Islet precursor cell (in vitro differentiated cells): ENCODE measurements at places on chromosomes 5 and 9.
A peak's percentile ranks its signal among the peaks of the same experiment; 100 is the strongest.

DNA sequence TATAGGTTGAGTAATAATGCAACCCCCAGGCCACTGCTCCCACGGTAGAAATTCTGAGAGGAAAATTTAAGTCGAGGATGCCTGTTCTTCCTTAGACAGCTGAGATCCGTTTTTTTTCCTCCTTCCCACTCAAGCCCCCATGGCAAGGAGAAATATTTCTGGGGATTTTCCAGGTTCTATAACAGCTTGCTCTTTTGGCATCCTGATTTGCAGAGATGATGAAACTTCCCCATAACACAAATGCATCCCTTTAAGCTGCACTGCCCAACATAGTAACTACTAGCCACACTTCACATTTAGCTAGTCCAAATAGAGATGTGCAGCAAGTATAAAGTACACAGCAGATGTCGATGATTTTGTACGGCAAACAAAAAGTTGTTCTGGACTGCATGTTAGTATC lies 32.5 kb upstream of the GNA14 start:
- DNase-seq, result no peak

GRCh38 chr5:30103052-30103451 lies 1090.4 kb upstream of the CDH6 start:
- DNase-seq, result no peak

DNA sequence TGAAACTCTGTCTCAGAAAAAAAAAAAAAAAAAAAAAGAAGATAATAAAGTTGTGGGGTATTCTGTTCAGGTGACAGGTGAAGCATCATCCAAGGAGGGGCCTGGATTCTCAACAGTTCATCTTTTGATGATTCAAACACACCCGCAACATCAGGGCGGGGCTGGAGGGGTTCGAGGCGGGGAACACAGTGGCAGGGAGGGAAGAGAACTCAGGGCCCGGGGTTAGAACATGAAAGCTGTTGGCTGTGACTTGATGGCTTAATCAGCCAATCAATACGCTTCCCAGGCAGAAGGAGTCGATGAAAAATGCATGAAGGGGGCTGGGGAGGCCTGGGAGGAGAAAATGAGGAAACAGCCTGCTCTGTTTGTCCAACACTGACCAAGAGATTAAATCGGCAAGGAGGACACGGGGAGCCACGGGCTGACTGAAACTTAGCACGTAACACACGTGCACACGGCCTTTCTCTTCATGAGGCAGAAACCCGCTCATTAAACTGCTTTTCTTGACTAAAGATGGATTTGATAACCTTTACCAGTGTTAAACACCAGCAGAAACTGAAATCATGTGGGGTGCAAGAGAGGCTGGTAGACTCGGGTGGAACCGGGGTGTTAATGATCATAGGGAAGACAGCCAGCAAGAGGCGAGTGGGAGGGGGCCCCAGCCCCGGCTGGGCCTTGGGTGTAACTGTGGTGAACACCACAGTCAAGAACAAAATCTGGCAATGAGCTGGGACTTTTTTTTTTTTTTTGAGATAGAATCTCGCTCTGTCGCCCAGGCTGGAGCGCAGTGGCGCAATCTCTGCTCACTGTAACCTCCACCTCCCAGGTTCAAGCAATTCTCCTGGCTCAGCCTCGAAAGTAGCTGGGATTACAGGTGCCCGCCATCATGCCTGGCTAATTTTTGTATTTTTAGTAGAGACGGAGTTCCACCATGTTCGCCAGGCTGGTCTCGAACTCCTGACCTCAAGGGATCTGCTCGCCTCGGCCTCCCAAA lies 105.7 kb upstream of the RAPGEF1 start:
- no peak for DNase-seq

- DNase-seq, result no peak
Measured at GRCh38 chr9:5352637-5353248, 13.1 kb upstream of the RLN1 start.

- DNase-seq, result peak; percentile 48
Measured at GRCh38 chr9:121860213-121860612, 208.8 kb downstream of the DAB2IP start.

GRCh38 chr5:7855611-7856010 lies 4.7 kb upstream of the CFAP90 start:
- DNase-seq, result no peak

DNA sequence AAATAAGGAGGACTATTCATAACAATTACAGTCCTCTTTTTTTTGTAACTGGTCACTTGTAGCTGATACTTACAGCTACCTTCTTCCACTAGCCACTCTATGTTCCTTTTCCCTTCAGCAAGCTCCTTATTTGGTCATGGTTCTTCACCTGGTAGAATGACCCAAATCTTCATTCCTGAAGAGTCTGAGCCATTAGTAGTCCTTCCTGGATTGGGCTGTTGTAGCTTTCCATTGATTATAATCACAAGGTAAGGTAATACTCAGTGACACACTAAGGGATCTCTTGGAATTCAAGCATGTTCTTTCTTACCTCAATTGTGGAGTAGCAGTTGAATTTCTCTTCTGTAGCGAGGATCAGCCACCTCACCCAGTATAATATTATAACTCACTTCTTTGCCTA lies 25.5 kb upstream of the ITGA2 start:
- DNase-seq, result no peak

DNA sequence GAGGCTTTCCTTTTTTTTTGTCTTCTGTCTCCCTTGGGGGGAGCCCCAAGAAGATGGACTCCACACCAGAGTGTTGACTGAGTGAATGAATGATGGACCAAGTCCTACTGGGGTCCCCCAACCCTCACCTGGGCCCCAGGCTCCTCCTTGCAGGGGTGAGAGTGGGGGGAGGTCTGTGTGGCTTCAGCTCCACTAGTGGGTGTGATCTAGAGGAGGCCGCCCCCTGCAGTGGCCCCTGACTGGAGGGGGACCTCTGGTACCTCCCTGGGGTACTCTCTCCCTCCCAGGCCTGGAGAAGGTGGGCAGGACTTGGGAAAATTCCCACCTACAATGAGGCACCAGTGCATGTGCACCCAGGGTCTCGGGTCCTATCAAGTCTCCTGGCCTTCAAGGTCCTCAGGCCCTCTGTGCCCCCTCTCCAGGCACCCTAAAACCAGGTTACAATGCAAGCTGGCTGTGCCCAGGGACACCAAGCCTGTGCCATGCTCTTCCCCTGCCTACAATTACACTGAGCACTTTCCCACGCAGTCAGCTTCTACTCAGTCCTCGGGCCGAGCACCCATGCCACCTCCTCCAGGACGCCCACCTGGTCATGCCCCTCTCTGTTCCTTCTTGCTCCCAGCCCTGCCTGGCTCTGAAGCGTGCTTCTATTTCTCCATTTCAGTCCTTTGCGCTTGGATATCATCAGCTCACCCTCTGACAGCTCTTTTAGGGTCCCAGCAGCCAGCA lies 117.2 kb upstream of the PHYKPL start:
- DNase-seq, result no peak

DNA sequence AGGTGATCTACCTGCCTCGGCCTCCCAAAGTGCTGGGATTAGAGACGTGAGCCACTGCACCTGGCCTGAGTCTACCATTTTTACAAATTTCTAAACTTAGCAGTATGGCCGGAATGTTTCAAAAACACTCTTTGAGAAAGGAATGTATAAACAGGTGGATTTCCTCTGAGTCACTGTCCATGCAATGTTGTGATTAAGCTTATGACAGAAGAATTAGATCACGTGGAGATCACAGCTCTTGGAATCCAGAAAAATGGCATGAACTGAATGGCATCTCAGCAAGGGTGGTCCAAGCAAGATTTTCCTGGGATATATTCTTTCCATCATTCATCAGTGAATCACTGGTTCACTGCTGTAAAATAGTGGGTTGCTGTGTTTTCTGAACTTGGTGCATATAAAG lies 865.0 kb downstream of the PTPRD start:
- DNase-seq, result no peak

GRCh38 chr5:14405706-14406553 lies 175.7 kb upstream of the OTULINL start:
- no peak for DNase-seq

GRCh38 chr9:118522093-118523028 lies 818.2 kb downstream of the TLR4 start:
- DNase-seq, result peak; percentile 86

GRCh38 chr5:62395210-62395950 lies 8.3 kb downstream of the DIMT1 start:
- no peak for DNase-seq

DNA sequence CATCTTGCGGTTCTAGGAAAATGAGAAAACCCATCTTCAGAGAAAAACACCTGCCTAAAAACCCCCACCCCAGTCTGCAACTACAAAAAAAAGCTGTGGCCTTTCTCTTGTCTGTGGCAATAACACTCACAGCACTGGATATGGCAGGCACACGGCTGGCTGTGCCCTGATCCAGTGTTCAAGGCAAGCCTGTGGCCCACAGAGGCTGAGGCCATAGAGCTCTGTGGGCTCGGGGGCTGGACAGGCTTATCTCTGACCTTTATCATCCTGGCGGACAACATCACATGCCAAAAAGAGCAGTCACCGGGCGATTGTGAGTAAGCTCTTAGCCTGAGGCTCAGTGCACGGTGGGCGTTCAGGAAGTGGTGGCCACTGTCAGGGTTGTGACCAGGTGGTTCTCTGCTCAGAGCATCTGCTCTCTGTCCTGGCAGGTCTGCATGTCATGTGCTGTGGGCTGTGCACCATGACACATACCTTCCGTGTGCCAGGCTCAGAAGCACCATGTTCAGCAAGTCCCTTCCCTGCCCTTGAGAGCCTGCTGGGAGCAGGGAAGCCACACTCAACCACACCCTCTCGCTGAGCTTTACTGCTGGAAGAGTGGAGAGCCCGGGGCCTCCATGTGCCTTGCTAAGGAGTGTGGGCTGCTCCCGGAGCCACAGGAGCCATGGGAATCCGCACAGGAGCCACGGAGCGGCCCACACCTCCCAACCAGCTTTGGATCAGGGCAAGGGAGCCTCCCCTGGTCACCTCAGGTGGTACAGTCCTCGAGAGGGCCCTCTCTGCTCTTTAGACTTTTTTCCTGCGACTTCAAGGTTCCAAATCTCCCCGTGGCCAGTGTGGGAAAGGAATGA lies 34.6 kb upstream of the WDR38 start:
- peak; percentile 98 for DNase-seq

- DNase-seq, result peak; percentile 77
Measured at GRCh38 chr5:168357876-168358275, 66.4 kb downstream of the WWC1 start.

DNA sequence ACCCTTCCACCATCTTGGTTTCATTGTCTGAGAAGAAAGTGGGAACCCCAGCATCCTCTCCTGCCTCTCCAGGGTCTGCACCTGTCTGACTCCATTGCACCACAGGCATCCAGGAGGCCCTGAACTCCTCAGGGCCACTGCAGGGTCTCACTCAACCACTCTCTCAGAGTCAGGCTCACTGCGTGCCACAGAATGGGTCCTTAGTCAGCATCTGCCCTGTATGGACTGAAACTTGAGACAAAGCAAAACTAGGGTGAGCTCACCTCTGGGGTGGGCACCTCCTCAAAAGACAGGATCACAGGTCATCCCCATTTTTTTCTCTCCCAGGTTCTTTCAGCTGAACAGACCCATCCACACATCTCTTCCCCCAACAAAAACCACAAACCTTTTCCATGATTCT lies 59.2 kb upstream of the CPEB4 start:
- DNase-seq, result no peak

GRCh38 chr5:60727033-60727679 lies 27.2 kb upstream of the DEPDC1B start:
- DNase-seq, result no peak

DNA sequence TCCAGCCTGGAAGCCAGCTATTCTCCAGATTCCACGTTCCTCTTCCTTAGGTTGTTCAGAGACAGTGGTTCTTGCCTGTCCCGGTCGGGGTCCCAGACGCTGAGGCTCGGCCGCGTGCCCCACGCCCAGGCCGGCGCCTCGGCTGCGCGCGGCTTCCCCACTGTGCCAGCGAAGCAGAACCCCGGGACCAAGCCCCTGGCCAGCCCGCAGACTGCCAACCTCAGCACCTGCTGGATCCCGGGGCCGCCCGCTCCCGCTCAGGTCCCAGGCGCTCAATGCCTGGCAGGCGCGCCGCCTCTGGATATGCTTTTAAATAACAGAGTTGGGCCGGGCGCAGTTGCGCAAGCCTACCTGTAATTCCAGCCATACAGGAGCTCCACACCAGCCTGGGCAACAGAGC lies 195.5 kb downstream of the MAN2A1 start:
- DNase-seq, result no peak

DNA sequence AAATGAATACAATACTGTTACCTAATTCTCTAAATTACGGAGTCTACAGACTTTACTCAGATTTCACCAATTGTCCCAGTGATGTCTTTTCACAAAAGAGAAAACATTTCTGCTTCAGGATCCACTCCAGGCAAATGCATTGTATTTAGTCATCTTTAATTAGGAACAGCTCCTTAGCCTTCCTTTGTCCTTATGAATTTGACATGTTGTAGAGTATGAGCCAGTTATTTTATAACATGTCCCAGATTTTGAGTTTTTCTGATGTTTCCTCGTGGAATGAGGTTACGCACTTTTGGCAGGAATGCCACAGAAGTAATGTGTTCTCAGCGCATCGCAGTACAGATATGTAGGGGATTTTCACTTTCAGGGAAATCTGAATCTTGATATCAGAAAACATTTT lies 10.5 kb downstream of the HABP4 start:
- DNase-seq, result no peak

GRCh38 chr5:129228577-129228976 lies 134.0 kb downstream of the ISOC1 start:
- no peak for DNase-seq

GRCh38 chr9:68887232-68887631 lies 126.7 kb downstream of the PRKACG start:
- no peak for DNase-seq

GRCh38 chr9:137490532-137491186 lies 31.5 kb upstream of the NSMF start:
- no peak for DNase-seq

GRCh38 chr5:952597-953271 lies 55.9 kb upstream of the NKD2 start:
- DNase-seq, result no peak

- no peak for DNase-seq
Measured at GRCh38 chr5:150208187-150209098, 18.6 kb downstream of the SLC6A7 start.

GRCh38 chr9:6501526-6502210 lies 88.7 kb downstream of the UHRF2 start:
- no peak for DNase-seq

DNA sequence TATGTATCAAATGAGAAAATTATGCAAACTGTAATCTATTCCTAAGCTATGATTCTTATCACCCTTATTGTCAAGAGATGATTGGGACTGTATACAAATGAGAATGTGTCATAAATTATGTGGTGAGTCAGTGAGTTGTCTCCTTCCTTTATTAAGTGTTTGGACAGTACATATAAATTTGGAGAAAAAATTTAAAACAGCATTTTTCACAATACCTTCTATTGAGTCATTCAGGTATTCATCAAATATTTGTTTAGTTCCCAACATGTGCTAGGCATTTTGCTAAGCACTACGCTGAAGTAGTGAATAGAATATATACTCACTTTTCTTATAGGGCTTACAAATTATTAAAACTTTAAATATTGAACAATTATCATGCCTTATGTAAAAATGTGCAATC lies 36.3 kb upstream of the PTPRD start:
- DNase-seq, result no peak

GRCh38 chr5:159182691-159183090 lies 26.7 kb downstream of the RNF145 start:
- no peak for DNase-seq
